ENCODE measurements at places on chromosomes 2 and 18.

GRCh38 chr18:35085450-35086380, 44.5 kb downstream of the MAPRE2 start:
- no peak for DNase-seq

- no peak for DNase-seq
Observed at GRCh38 chr2:147689220-147689909, 155.5 kb upstream of the ACVR2A start.

GRCh38 chr2:237704501-237705434, 77.4 kb downstream of the LRRFIP1 start:
- DNase-seq: no peak

- no peak for DNase-seq
Observed at GRCh38 chr2:118154176-118154575, 65.9 kb downstream of the INSIG2 start.

DNA sequence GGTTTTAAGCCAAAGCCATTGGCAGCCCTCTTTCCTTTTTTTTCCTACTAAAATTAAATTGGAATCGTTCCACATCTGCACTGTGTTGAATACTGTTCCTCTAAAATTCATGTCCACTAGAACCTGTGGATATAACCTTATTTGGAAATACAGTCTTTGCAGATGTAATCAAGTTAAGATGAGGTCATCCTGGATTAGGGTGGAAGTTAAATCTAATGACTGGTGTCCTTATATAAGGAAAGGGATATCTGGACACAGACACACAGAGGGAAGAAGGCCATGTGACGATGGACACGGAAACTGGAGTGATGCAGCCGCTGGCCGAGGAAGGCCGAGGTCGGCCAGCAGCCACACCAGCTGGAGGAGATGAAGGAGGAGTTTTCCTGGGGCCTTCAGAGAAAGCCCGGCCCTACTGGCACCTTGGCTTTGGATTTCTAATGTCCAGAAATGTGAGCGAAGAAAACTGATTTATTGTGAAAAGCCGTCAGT, 49.4 kb downstream of the LONRF2 start:
- DNase-seq: no peak

GRCh38 chr2:150428641-150429040, 58.8 kb downstream of the RND3 start:
- no peak for DNase-seq

- DNase-seq: no peak
Observed at GRCh38 chr2:134564549-134564948, 154.3 kb downstream of the TMEM163 start.

DNA sequence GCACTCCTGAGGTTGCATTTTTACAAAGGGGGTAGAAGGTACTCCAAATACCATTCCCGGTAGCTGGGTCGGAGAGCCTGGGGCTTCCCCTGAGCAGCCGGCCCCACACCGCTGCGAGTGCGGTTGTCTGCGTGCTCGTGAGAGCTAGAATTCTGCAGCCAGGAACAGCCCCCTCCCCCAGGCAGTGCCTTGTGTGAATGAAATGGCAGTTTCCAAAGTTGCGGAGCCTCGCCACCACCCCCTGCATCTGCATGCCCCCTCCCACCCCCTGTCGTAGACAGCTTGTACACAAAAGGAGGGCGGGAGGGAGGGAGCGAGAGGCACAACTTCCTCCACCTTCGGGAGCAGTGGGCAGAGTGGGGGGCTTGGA, 1.1 kb downstream of the MYCN start:
- no peak for DNase-seq

DNA sequence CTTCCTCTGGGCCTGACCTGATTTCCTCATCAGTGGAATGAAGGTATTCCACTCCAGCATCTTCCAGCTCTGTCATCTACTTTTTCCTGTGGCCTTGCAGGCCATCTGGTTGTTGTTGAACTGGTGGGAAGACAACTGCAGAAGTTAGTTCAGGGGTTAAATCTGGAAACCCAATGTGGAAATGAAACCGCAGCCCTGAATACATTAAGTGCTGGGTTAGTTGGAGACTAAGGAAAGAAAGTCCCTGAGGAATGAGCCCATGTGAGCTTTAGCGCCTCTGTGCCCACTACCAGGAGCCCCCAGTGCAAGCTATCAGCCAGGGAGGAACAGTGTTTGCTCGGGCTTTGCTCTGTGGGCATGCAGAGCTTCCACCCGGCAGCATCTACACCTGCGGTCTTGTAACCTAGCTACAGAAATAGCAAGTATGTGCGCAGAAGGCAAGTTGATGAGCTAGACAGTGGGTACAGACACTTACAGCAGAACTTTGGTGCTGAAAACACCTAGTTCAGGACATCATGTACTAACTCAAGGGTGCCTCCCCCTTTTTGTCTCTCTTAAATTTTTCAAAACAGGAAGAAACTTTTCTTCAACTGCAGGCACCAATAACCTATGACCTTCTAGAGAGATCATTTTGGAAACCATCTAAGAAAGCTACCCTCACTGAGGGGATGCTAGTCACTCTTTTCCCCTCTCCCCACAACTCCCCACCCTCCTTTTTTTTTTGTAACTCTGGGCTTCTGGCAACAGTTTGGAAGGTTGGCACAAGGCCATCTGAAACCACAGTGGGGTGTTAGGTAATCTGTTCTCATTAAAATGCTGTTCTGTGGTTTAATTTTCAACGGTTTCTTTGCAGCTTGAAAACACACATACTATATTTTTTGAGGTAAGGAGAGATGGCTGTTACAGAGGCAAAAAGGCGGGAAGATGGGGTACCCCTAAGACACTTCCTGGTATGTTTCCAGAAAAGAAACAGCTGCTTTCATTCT, 18.3 kb upstream of the CXCR4 start:
- no peak for DNase-seq

GRCh38 chr2:152242787-152243472, 67.4 kb upstream of the STAM2 start:
- no peak for DNase-seq

GRCh38 chr18:11154368-11154989, 5.1 kb upstream of the PIEZO2 start:
- DNase-seq: peak; percentile 3

- DNase-seq: no peak
Observed at GRCh38 chr2:179768765-179769164, 92.6 kb downstream of the ZNF385B start.

DNA sequence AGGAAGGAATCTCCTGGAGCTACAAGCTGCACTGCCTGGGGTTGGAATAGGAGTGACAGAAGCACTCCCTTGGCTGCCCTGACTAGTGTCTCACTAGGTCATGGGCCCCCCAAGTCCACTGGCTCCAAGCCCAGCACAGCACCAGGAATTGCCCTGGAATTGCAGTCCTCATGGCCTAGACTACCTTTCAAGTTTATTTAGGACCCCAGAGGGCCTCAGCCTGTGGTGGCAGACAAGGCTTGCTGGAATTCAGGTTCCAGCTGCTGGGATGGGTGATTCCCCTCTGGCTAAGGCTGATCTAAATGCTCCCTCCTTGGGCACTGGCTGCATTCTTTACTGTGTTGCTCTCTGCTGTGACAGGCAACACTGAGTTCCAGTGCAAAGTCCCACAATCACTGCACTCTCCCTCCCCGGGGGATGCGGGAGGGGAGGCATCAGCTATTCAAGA, 14.0 kb downstream of the STRADB start:
- no peak for DNase-seq

- DNase-seq: no peak
Observed at GRCh38 chr18:9743200-9744016, 35.3 kb downstream of the RAB31 start.

DNA sequence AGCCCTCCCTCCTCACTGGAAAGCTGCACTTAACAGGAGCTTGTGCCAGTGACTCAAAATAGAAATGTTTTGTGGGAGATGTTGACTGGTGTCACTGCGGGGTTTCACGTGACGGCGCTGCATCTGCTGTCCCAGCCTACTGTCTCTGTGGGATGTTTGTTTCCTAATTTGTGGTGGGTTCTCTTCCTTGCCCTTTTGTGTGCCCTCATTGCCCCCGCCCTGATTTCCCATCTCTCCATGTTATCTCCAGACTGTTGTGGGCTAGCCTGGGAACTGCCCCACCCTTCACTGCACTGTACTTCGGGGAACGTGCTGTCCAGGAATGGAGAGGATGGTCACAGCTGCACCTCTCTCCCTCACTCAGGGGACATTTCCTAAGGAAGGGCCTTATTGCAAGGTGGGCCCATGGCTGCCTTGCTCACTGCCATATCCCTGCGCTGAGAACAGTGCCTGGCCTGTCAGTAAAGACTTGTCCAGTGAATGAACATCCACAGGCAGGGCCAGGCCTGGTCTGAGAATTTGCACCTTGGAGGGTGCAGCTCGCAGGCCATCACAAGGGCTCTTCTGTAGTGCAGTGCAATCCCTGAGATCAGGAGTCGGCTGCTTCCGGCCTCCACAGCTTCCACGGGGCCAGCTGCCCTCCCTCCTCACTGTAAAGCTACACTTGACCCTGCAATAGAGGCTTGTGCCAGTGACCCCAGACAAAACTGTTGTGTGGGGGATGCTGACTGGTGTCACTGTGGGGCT, 18.1 kb downstream of the ZAP70 start:
- no peak for DNase-seq

DNA sequence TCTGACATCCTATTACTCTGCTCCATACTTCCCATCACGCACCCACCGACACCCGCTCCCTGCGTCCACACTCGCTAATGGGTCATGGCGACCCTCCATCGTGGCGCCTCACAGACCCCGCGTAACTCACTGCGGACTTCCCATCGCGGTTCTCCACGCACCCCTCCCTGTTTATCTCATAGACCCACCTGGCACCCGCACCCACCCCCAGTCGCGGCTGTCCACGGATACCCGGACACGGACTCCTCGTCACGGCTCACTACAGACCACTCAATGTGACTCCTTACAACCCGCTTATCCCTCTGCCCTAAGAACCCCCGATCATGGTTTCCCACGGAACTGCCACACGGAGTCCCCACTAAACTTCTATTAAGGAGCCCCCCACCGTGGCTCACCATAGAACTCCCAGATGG, 458 bp downstream of the CXXC1 start:
- DNase-seq: no peak

- DNase-seq: no peak
Observed at GRCh38 chr2:233202531-233202944, 48.9 kb upstream of the ATG16L1 start.

Data from NCI-H1930 (cell line).